Frontal cortex (tissue), 4 donors: ENCODE measurements at places on chromosomes 11 and 22.
A peak's percentile ranks its signal among the peaks of the same experiment; 100 is the strongest.

DNA sequence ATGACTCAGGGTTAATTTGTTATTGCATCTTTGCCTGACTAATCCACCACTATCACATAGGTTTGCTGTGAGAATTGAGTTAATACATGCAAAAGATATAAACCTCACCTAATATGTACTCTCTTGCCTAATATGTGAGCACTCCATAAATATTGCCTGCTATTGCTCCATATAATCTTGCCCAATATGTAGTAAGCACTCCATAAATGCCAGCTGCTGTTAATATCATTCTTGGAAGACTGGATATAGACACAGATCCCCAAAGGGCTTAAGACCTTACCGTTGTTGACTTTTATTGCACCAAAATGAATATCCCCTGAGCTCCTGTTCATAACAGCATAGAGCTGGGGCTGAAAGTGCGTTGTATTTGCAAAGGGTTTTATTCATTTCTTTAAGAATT lies 27.0 kb upstream of the LRRC55 start:
- DNase-seq: no peak

GRCh38 chr11:10695833-10696232 lies 2.3 kb upstream of the IRAG1 start:
- no peak for DNase-seq

DNA sequence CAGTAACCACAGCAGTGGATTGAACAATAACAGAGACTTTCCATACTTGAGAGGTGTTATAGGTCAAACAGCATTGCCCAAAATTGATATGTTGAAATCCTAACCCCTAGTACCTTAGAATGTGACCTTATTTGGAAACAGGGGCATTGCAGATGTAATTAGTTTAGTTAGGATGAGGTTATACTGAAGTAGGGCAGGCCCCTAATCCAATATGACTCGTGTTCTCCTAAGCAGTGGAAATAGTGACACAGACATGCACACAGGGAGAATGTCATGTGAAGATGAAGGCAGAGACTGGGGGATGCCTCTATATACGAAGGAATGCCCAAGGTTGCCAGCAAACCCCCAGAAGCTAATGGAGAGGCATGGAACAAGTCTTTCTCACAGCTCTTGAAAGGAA lies 270.5 kb downstream of the TENM4 start:
- no peak for DNase-seq

- DNase-seq: no peak
These were observed 14.8 kb downstream of the APLNR start for GRCh38 chr11:57222239-57222638.

GRCh38 chr22:40620464-40621046 lies 16.0 kb downstream of the MRTFA start:
- no peak for DNase-seq

GRCh38 chr11:62217191-62217748 lies 8.8 kb downstream of the SCGB2A1 start:
- no peak for DNase-seq

DNA sequence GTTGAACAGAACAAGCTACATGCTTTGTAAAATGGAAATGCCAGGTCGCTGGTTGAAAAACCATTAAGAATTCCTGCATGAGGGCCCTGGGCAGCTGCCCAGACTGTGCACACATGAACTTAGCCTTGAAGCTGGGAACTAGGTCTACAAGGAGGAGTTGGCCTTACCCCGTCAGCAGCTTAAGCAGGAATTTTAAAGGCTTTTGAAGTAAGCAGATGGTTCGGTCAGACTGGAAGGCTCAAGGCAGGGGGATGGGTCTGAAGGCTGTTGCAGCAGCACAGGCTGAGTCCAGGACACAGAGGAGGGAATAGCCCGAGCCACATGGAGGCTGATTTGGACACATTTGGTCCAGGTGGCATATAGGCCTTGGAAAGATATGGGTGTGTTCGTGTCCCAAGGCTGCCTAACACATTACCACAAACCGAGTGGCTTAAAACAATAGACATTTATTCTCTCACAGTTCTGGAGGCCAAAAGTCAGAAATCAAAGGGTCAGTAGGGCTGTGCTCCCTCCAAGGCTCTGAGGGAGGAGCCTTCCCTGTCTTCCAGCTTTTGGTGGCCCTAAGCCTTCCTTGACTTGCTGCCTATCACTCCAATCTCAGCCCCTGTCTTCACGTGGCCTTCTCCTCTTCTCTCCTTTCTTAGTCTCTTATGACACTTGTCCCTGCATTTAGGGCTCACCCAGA lies 11.6 kb downstream of the LIF start:
- no peak for DNase-seq

GRCh38 chr11:6850526-6850925 lies 5.0 kb downstream of the OR10A5 start:
- no peak for DNase-seq

GRCh38 chr22:44975427-44976262 lies 34.2 kb downstream of the PHF21B start:
- DNase-seq: peak; percentile 75

DNA sequence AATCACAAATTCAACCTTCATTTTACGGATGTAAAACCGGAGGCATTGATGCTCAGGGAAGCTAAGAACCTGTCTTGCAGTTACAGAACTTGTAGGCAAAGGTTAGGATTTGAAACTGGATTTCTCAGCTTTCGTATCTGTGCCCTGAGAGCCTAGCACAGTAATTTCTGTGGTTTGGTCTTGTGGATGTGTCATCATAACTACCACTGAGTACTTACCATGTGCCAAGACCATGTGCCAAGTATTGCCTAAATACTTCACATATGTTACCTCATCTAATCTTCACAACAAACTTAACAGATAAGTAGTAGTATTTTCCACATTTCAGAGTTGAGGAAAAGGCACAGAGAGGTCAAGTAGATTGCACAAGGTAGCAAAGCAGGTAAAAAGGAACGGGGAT lies 140.7 kb downstream of the NXPE2 start:
- DNase-seq: no peak

GRCh38 chr11:12184699-12185098 lies 74.3 kb downstream of the MICAL2 start:
- no peak for DNase-seq

DNA sequence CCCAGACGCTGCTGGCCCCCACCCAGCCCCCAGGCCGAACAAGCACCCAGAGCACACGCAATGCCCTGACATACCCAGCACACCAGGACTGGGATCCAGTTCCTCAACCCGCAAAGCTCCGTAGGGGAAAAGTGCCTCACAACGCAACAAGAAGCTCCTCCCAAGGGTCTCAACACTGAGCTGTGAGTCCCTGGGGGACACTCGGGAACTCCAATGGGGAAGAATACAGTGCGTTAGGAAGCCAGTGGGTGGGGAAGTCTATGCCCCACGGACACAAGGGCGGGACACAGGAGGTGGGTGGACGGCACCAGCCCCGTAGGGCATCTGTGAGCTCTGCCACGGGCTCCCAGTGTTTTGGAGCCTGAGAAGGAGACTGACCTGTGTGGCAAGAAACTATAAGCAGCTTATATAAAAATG lies 1.6 kb downstream of the DEAF1 start:
- no peak for DNase-seq

GRCh38 chr11:33534575-33534974 lies 166.1 kb downstream of the C11orf91 start:
- DNase-seq: no peak
